Occipital lobe (tissue), 3 donors: ENCODE measurements at places on chromosomes 13 and 19. TPM values are rescaled to one million over a fixed set of nuclear protein-coding genes. Genes with fewer than 3 reads are reported as not detected.
A peak's percentile ranks its signal among the peaks of the same experiment; 100 is the strongest.

DNA sequence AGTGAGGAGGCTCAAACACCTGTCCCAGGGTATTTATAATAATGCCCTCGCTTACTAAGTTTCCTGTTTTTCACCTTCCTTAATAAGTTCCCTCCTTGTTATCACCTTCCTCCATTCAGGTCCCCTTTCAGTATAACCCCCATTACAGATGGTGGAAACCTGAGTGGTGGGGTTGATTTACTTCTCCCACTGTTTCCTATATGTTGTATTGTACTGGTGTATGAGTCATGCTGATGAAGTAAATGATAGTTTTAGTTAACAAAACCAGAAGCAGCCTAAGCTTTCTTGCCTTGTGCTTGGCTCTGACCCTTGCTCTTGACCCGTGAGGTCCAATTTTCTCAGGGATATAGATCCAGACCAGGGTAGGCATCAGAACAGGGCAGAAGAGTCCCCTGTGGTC lies 22.3 kb upstream of the TNFSF11 start:
- DNase-seq: no peak

GRCh38 chr13:81760316-81760715 lies 1419.4 kb upstream of the SPRY2 start:
- DNase-seq: no peak

GRCh38 chr19:57477191-57478008 lies at the start of gene ZNF772:
Gene ZNF772 (minus strand): TSS chr19:57477566. CDS start chr19:57477309, 257 bp downstream.
- peak; percentile 90 for DNase-seq

- no peak for DNase-seq
Observed at GRCh38 chr13:35389535-35389934, 87.0 kb downstream of the MAB21L1 start.

GRCh38 chr19:41546386-41546789 lies 29.6 kb upstream of the CEACAM21 start:
- no peak for DNase-seq

GRCh38 chr19:1408300-1409203 lies 1.2 kb downstream of the DAZAP1 start:
- DNase-seq: no peak

GRCh38 chr13:59906413-59907049 lies 257.2 kb downstream of the DIAPH3 start:
- DNase-seq: no peak

DNA sequence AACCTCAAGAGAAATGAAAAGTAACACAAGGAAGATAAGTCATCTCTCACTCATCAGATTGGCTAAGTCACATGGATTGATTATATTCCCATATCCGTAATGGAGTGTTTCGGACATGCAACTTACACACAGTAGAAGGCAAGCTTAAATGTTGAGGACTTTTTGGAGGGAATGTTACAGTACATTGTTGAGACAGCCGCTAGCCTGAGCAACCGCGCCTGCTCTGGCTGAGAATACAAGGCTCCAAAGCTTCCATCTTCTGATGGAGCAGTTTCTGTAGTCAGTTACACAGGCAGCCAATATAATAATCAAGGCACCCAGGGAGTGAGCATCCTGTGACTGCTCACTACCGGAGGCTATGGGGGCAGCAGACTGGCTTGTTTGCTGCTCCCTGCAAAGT lies 1.0 kb upstream of the CRYL1 start:
- DNase-seq: no peak

GRCh38 chr13:39463611-39464010 lies 139.4 kb downstream of the LHFPL6 start:
- DNase-seq: no peak

DNA sequence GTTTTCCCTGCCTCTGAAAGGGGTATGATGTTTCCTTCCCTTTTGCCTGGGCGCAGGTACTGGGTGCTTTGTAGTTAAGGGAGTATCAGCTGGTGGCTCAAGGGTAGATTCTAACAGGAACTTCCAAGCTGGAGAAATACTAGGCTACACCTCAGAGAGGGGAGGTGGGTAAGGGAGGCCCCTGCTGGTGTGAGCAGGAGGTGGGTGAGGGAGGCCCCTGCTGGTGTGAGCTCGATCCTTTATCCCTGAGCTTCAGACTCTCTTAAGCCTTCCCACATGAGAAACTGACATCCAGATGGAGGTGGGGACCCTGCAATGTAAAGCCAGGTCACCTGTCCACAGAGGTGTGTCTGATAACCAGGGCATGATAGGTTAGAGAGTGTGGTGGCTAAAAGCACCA lies 32.1 kb downstream of the CYP2B6 start:
- no peak for DNase-seq

DNA sequence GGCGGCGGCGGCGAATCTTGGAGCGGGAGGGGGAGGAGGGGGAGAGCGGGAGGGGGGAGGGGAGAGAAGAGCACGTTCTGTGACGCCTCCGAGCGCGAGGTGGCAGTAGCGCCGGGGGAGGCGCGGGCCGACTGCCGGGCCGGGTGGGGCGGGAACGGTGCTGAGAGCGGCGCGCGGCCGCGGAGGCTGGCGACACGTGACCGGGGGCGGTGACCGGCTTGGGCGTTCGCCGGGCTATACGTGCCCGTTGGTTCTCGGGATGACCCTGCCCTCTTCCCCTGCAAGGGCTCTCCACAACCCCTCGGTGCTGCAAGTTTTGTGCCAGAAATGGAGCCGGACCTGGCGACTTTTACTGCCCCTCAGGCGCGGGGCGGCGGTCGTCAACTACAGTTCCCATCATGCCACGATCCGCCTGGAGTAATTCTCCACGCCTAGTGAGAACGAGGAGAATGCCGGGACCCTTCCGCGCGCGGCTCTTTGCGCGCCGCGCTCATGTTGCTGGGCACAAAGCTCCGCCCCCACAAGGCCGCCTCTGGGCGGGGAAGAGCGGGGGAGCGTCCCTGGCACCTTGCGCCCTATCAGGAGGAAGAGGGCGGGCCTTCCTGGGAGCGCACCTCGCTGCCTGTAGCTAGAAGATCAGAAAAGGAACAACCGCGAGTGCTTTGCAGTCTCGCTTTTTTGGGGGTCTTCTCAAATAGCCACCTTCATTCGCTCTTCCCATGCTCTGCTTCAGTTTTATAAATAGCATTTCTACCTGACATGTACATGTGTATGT lies at the start of gene KPNA3:
Gene KPNA3, minus strand, starts transcription at position 133 of the 775 bp plus-strand sequence. CDS start 176 bp downstream, outside the sequence.
- DNase-seq: peak; percentile 93

DNA sequence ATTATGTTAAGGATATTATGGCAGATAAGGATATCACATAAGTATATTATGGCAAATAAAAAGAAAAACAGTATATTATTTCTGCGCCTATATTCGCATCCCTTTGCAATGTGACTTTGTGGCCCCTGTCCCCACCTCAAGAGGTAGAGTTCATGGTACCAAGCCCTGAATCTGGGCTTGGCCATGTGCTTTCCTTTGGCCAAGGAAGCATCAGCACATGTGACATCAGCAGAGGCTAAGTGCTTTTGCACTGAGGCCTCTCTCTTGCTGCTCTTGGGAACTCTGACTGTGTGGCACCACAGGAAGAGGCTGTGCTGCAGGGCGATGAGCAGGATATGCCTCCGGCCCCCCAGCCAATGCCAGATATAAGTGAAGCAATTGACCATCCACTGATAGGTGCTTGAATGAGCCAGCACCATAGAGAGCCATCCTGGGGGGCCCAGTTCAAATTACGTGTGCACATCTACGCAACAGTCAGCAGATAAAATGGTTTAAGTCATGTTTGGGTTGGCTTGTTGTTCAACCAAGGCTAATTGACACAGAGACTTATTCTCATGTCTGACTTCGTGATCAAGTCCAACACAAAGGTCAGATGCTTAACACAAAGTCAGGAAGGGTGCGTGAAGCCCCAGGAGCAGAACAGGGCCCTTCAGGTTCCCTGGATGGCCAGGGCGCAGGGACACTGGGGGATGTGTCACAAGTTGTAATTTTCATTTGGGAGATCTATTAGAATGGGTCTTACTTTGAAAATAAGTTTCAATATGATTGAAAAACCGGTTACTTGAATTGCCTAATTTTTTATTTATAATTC lies 173.3 kb downstream of the COL4A1 start:
- DNase-seq: no peak

- peak; percentile 5 for DNase-seq
Observed at GRCh38 chr13:79901336-79901735, 420.4 kb downstream of the NDFIP2 start.

DNA sequence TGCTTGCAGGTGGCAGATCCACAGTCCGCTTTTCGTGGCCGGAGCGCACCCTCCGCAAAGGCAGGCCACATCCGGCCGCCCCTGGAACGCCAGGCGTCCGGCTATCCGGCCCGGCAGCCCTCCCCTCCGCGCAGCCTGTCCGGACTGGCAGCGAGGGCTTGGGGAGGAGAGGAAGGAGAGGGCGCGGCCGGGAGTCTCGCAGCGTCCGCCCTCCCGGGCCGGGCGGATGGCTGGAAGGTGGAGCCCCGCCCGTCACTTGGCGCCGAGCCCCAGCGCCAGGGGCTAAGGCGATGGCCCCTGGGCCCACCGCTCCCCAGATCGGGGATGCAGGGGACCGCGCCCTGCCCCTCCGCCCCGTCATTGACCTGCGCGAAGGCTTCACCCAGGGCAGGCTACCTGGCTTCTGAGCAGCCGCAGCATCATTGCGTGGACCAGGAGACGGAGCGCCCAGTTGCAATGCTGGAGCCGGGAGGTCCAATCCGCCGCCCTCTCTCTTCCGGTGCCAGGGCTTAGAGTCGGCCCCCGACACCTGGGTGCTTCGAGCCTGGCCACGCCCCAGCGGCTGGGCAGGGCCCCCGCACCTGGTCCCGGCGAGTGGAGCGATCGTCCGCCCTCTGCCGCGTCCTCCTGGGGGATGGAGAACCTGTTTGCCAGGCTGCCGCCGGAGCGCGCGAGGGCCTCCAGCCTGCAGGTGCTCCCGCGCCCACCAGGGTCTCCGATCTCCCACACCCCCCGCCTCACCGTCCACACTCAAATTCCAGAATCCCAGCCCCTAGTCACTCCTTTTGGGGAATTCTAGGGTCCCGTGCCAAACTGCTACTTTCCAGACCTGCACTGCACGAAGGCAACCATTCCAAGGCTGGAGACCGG lies at the start of gene FUT1:
Gene FUT1, minus strand, starts transcription at position 146 of the 870 bp plus-strand sequence. CDS start 1,360 bp downstream, outside the sequence.
- DNase-seq: no peak

GRCh38 chr13:107882708-107883560 lies 332.4 kb downstream of the LIG4 start:
- DNase-seq: no peak

GRCh38 chr19:53808710-53809125 lies 15.4 kb downstream of the NLRP12 start:
- no peak for DNase-seq

DNA sequence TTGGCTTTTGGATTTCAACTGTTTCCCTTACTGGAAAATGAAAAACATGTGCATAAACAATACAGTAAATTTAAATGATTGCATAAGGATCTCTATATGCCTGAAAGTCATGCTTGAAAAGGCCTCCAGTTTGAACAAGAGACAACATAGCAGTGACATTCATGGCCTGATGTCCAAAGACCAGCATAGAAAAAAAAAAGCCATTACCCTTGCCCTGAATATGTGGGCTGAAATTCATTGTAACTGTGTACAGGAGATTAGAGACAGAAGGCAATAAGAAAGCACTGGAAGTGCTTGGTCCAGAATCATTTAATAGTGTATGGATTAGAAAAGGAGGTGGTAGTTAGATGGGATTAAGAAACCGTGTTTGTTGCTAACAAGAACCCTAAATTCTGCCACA lies 15.4 kb downstream of the MIR17HG start:
- no peak for DNase-seq

GRCh38 chr13:33815011-33815550 lies 2.9 kb upstream of the RFC3 start:
- no peak for DNase-seq

- DNase-seq: no peak
Observed at GRCh38 chr13:84894749-84895148, 904.5 kb downstream of the SLITRK6 start.

DNA sequence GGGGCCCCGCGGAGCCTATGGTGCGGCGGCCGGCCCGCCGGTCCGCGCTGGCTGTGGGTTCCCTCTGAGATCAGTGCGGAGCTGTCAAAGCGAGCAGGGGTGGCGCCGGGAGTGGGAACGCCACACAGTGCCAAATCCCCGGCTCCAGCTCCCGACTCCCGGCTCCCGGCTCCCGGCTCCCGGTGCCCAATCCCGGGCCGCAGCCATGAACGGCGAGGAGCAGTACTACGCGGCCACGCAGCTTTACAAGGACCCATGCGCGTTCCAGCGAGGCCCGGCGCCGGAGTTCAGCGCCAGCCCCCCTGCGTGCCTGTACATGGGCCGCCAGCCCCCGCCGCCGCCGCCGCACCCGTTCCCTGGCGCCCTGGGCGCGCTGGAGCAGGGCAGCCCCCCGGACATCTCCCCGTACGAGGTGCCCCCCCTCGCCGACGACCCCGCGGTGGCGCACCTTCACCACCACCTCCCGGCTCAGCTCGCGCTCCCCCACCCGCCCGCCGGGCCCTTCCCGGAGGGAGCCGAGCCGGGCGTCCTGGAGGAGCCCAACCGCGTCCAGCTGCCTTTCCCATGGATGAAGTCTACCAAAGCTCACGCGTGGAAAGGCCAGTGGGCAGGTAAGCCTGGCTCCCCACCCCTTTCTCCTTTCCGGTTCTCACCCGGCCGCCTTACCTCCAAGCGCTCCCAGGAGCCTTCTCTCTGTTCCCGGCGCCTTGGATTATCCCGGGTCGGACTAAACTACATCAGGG lies at the start of gene PDX1:
Gene PDX1, plus strand, starts transcription at position 67 of the 743 bp plus-strand sequence. Its CDS starts 139 bp downstream, at position 206.
- no peak for DNase-seq

DNA sequence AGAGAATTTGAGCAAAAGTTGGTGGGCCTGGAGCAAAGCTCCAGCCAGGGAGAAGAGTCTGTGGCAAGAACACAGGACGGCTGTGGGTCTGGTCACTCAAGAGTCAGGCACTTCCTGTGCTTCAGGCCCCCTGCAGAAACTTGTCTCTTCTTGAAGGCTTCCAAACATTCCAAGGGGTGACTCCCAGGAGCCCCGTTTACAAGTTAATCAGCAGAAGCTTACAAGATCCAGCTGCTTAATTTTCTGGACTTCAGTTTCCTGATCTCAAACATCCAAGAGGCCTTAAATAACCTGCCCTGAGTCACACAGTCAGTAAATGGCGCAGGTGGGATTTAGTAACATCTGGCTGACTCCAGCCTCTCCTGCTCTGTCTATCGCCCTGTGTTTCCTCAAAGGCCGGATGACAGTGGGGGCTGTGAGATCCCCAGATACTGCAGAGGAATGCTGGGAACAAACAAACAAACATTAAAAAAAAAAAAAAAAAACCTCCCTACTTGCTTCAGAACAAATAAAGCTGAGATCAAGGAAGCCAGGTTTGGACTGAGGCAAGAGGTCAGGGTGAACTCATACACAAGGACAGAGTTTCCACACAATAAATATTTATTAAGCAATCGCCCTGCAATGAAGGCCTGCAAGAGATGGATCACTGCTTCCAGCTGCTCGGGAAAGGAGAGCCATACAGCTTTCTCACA lies 175.4 kb upstream of the RFC3 start:
- DNase-seq: no peak

The A1BG gene
- 0.94 TPM for total RNA-seq

The ATP1A3 gene
- 153 TPM for total RNA-seq

The NRTN gene
- not detected for total RNA-seq

The NLRP5 gene
- not detected for total RNA-seq

The SLC6A16 gene
- not detected for total RNA-seq

The IZUMO4 gene
- 2.2 TPM for total RNA-seq

The SIGLEC10 gene
- total RNA-seq: 1.6 TPM

The ERICH4 gene
- total RNA-seq: not detected

The CCDC194 gene
- not detected for total RNA-seq

The MIA gene
- not detected for total RNA-seq

The CYP4F3 gene
- 0.16 TPM for total RNA-seq

The RFPL4AL1 gene
- total RNA-seq: not detected

The FFAR1 gene
- total RNA-seq: not detected
